ENCODE measurements at places on chromosomes 4 and X.

GRCh38 chrX:110410603-110411002 is 52.0 kb downstream of the RTL9 start:
- no peak for DNase-seq

GRCh38 chrX:150365051-150365989 is 2.2 kb downstream of the MAMLD1 start:
- DNase-seq: no peak

- no peak for DNase-seq
These were observed 874.8 kb downstream of the C4orf33 start for GRCh38 chr4:129970801-129971200.

DNA sequence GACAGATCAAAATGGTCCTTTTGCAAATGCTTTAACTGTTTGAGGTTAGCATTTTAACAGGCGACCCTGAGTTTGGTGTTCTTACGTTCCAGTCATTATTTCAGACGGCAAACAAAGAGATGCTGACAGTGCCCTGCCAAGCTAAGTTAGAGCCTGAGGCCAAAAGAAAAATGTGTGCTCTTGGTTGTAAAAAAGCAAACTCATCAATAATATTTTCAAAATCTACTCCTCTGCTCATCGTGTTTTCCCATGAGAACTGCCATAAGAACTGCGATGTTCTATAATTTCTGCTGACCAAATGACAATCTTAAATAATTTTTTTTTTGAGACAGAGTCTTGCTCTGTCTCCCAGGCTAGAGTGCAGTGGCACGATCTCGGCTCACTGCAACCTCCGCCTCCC is 62.7 kb upstream of the BCLAF3 start:
- no peak for DNase-seq

- no peak for DNase-seq
These were observed 55.0 kb downstream of the PSAPL1 start for GRCh38 chr4:7379719-7380118.

DNA sequence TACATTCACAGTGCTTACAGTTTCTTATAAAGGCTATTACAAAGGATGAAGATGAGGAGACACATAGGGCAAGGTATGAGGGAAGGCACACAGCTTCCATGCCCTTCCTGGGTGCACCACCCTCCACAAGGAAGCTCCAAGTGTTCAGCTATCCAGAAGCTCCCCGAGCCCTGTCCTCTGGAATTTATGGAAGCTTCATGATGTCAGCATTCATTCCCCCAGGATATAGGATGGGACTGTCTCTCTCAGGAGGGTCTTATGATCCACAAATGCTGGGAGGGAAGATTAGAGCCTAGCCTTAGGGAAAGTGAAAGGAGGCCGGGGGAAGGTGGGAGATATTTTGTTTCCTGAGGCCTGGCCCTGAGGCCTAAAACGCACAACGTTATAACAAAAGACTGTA is 236.0 kb downstream of the ANK2 start:
- no peak for DNase-seq

GRCh38 chr4:6416518-6417286 is 55.7 kb downstream of the PPP2R2C start:
- no peak for DNase-seq

DNA sequence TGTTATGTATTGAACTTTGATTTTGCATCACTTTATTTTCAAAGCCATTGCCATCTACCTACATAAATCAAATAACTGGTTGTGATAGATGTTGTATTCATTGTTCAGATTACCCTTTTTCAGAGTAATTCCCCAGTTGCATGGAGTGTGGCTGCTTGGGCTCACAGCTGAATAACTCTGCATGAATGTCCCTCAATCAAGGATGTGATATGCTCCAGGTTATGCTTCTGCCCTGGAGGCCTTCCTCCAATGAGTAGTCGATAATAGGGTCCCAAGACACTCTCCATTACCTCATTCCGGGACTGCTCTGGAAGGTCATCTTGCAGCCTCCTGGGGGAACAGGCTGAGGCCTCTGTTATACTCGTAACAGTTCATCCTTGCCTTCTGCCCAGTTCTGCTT is 251.8 kb downstream of the ADGRL3 start:
- DNase-seq: no peak

- no peak for DNase-seq
These were observed 30.7 kb downstream of the SEPTIN11 start for GRCh38 chr4:76980261-76980660.

DNA sequence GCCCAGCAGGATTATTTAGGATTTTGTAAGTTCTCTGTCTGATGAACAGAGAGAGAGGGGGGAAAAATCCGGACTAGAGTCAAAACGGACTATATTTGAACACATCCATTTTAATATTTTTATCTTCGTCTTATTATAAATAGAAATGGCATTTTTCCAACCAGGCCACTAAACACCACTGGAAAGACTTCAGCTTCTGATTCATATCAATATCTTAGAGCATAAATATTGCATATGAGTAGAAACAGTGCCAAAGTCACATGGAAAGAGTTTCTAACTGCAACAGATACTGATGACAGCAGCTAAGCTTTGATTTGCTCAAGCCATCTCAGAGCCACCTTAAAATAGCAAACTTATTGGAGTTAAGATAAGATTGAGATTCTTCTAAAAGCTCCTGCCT is 456 bp downstream of the PPARGC1A start:
- no peak for DNase-seq

GRCh38 chrX:42246814-42247213 is 323.5 kb upstream of the CASK start:
- DNase-seq: no peak

- no peak for DNase-seq
These were observed 56.0 kb upstream of the RASGEF1B start for GRCh38 chr4:81527709-81528108.

DNA sequence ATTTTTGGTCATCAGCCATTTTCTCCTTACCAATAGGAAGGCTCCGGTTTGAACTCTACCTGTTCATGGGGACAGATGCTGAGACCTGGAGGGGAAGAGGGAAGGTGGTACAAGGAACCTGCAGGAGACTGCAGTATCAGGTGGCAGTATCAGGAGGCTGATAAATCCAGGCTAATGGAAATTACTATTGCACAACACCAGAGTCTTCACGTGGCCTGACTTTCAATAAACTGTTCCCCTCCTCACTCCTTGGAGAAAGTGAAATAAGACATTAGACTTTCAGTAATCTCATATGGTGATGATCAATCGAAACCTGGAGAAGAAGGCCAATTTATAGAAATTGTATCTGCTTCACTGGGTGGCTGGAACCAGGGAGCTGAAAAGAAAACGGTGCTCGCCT is 46.2 kb upstream of the BCOR start:
- DNase-seq: no peak

- peak; percentile 15 for DNase-seq
These were observed 41.1 kb upstream of the NKAP start for GRCh38 chrX:119984652-119985051.

DNA sequence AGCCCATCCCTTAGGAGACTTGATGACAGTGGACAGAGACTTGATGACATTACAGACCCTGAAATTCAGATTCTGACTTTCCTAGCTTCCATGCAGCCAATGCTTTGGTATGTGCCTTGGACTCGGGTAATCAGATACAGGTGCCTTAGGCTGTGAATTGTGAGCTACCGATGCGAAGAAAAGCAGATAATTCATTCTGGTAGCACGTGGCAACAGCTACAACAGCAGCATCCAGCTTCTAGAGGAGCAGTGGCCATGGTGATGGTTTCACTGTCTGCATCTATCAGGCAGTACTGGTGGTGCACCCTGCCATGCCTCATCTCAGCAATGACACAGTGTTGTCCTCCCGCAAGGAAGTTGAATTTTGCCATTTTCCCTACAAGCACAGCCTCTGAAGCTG is 126.9 kb upstream of the TAPT1 start:
- no peak for DNase-seq

GRCh38 chr4:8255698-8256441 is 13.7 kb upstream of the HTRA3 start:
- no peak for DNase-seq

DNA sequence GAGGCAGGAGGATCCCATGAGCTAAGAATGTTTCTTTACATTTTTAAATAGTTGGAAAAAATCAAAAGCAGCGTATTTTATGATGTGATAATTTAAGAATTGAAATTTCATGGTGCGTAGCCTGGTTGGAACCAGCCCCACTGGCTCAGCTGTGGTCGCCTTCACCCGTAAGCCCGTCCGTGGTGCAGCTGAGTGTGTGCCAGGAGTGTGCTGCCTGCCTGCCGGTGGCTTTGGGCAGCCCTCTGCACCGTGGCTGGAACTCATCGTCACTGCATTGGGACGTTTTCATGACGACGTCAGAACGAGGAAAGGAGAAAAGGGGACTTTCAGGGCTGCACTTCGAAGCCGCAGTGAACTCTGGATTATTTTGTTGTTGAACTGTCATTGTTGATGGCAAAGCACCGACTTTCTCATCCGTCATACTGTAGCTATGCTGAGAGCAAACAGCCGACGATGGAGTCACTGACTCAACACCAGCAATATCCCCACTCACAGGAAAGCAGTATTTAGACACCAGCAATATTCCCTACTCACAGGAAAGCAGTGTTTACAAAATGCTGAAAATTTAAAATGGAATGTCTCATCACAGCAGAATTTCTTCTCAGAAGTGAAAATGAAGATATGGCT is 35.1 kb downstream of the PCGF3 start:
- DNase-seq: no peak

DNA sequence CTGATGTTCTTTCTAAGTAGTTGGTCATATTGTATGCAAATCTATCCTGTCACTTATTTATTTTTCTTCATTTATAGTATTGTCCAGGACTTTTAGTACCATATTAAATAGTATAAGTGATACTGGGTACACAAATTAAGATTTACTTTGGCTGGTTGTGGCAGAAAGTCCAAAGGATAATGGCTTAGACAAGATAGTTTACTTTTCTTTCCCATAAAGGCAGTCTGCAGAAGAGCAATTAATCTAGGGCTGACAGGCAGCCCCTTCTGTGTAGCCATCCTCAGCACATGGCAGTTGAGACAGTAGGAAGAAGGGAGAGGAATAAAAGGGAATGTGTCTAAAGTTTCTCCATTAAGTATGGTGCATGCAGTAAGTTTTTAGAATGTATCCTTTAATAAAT is 6.4 kb downstream of the RBM10 start:
- no peak for DNase-seq

GRCh38 chrX:54798137-54798536 is at the start of gene ITIH6:
Gene ITIH6, minus strand, starts transcription at chrX:54798255. Its CDS starts 45 bp downstream, at chrX:54798210.
- no peak for DNase-seq

GRCh38 chrX:68931345-68931744 is 102.5 kb downstream of the EFNB1 start:
- no peak for DNase-seq
